Forelimb muscle (tissue), 1 donor: ENCODE measurements at places on chromosomes 1 and 21. TPM values are rescaled to one million over a fixed set of nuclear protein-coding genes. Genes with fewer than 3 reads are reported as not detected.

GRCh38 chr1:1598720-1599029 is 1.3 kb downstream of the FNDC10 start:
- no peak for DNase-seq

DNA sequence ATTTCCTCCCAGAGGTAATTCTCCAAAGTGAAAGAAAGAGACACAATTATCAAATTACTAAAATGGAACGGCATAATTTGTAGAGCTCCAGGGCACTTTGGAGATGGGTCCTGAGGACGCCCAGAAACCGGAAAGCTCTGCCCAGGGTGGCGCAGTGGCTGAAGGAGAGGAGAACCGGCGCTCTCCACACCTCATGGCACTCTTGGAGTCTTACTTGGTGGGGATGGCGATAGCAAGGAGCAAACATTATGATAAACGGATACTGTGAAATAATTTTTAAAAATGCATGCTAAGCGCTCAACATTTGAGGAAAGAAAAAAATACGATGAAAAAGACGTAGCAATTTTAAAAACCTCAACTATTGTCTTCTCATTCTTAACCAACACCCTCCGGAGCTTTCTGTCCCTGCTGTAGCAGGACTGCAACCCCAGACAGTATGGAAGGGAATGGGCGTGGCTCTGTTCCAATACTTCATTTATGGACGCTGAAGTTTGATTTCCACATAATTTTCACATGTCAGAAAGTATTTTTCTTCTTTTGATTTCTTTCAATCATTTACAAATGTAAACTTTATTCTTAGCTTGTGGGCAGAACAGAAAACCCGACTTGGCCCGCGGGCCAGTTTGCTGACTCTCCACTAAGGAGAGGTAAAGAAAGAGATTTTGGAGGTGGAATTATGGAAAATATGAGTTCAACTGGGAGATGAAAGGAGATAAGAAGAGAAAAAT is 1.1 kb downstream of the S100A11 start:
- DNase-seq, result no peak

REN gene
- not detected for polyA plus RNA-seq

DNA sequence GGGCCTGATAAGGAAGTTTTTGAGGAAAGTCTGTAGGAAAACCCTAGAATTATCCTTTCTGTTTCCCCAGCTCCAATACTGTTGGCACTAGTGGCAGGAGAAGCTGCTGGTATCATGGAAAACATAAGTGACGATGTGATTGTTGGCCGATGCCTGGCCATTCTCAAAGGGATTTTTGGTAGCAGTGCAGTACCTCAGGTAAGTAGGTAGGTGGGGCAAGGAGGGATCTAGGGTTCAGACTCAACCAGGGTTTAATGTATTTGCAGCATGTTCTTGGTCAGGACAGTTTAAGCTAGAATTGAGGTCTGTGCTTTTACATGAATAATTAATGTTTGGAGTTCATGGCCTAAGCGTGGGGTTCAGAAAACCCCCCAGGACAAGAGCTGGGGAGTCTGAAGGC is 62.1 kb downstream of the KDM1A start:
- no peak for DNase-seq
